ENCODE measurements at places on chromosomes 1 and 21.
A peak's percentile ranks its signal among the peaks of the same experiment; 100 is the strongest.

- DNase-seq = peak; percentile 57
These were observed 11.1 kb upstream of the C1orf174 start for GRCh38 chr1:3910857-3911845.

GRCh38 chr1:32967888-32968568 is 3.4 kb upstream of the RNF19B start:
- no peak for DNase-seq

GRCh38 chr1:110092991-110093390 is 19.3 kb upstream of the UBL4B start:
- DNase-seq = no peak

DNA sequence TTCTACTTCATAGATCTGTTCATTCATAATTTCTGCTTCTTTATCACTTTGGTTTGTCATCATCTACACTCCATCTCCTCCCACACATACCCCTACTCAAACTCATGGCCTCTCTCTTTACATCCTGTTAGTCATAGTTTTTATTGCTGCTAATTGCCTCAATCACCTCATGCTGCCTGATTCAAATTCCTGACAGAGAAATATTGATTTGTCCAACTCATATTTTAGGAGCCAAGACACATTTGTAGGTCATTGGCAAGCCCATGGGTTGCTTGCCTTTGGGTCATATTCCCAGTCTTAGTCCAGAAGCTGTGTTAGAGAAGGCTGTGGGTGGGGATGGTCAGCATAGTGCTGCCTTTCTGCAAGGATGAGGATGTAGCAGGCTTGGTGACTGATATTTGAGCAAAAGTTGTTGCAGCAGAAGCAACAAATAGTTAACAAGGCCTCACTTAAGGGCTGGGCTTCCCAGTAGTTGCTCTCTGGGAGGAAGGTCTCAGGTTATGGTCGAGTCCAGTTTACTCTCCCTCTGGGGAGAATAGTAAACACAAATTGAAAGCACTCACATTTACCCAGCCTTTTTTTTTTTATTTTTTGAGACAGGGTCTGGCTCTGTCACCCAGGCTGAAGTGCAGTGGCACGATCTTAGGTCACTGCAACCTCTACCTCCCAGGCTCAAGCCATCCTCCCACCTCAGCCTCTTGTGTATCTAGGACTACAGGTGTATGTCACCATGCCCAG is 22.4 kb upstream of the EPS15 start:
- no peak for DNase-seq

DNA sequence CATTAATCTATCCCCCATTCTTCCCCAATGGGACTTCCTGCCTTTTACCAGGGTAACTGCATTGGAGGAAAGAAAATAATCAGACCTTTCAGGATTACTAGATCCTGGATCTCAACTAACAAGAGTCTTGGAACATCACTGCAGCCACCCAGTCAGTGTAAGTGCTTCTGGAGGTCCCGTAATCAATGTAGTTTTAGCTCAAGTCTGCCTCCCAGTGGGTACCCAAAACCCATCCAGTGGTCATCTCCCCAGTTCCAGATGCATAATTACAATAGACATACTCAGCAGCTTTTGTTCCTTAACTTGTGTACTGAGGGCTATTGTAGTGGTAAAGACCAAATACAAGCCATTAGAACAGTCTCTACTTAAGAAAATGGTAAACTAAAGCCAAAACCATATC is 319.1 kb downstream of the GPATCH2 start:
- DNase-seq = no peak

DNA sequence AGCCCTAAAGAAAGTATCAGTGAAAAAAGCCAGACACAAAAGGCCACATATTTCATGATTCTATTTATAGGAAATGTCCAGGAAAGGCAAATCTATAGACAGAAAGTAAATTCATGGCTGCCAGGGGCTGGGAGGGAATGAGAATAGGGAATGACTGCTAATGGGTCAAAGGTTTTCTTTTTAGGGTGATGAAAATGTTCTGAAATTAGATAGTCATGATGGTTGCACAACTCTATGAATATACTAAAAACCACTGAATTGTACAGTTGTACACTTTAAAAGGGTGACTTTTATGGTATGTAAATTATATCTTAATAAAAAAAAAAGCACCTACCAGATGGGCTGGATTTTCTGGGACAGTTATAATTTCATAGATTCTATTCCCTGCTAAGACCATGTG is 114.8 kb downstream of the CNIH3 start:
- no peak for DNase-seq

- DNase-seq = no peak
These were observed 89.8 kb downstream of the SLC16A1 start for GRCh38 chr1:112866151-112866550.

DNA sequence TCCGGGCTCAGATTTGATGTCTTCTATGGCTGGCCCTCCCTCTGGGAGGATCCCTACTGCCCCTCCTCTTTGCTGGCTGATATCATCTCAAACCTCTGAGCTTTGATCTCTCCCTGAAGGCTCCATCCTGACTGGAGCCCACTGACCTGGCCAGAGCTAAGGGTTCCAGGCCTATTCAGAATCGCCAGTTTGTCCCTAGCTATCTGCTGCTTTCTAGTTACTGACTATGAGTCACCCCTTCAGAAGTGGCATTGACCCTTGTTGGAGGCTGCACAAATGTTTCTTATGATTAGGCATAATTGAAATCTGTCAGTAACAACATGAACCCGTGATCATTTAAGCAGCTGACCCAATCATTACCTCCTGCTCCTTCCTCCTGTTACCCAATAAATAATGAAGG is 87.1 kb downstream of the ABCA4 start:
- no peak for DNase-seq

GRCh38 chr1:214224611-214225354 is 56.2 kb upstream of the SMYD2 start:
- DNase-seq = no peak

GRCh38 chr21:43957611-43958362 is 54.3 kb upstream of the TRAPPC10 start:
- DNase-seq = no peak

DNA sequence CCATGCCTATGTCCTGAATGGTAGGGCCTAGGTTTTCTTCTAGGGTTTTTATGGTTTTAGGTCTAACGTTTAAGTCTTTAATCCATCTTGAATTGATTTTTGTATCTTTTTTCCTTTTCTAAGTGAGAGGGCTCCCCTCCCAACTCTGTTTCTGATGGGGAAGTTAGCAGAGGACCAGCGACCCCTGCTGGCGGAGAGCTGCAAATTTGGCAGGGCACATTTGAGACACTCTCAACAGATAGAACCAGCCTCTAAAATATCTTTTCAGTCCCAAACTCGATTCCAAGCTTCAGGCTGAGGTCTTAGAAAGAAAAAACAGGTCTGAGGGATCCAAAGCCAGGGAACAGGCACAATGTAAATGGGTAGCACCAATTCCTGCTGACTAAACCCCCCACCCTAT is 32.5 kb downstream of the LRRC3 start:
- peak; percentile 15 for DNase-seq

DNA sequence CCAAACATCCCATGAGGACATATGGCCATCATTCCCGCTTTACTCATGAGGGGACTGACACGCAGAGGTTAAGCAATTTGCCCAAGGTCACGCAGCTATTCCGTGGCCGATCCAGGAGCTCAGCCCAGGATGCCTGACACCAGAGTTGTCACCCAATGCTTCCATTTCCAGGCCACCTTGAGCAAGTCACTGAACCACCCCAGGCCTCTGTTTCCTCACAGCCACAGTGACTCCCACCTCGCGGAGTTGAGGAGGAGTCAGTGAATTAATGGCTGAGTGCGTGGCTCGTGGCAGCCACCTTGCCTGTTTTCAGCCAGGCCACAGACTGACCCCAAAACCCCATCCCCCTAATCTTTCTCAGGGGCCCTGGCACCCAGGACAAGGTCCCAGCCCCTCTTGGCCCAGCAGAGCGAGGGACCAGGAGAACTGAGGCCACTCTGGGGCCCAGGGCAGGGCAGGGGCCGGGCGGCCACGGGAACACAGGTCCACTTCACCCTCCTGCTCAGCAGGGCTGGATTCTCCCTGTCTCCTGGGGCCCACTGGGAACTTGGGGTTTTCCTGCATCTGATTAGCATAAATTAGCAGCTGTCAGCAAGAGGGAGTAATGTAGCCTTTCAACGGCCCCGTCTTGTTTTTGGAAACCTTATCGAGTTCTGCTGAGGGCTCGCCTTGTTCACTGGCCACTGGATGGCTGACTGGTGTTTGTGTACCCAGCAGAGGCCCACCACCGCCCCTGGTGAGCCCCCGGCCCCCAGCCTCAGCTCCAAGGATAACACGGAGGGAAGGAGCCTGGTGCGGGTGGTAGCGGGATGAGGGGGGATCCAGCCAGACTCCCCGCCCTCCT is 19.7 kb upstream of the LAPTM5 start:
- no peak for DNase-seq

DNA sequence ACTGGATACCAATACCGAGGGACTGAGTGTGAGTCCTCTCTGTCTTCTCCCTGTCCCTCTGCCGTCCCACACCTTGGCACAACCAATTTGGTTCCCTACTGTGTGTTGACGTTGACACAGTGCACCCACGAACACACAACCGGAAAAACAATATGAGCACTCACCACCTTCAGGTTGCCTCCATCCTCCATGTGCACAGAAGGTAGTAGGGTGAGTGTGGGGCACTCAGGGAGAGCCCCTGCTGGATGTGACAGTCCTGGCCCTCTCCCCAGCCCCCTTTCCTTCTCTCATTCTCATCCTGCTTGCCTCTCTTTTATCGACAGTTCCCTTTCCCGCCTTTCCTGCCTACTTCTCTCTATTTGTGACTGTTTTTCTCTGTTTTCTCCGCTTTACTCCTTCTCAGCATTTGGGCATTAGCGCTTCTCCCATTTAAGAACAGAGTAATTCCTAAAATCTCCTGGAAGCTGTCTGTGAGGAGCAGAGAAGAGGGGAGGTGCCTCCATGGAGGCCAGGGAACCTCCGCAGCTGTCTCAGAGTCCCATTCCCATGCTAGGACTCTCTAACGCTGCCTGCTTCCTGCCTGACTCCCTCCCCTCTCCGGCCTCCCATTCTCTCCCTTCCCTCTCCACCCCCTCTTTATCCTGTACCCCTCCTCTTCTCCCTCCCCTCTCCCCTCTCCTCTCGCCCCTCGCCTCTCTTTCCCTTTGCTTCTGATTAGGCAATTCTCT is 16.4 kb downstream of the CADM3 start:
- DNase-seq = no peak

DNA sequence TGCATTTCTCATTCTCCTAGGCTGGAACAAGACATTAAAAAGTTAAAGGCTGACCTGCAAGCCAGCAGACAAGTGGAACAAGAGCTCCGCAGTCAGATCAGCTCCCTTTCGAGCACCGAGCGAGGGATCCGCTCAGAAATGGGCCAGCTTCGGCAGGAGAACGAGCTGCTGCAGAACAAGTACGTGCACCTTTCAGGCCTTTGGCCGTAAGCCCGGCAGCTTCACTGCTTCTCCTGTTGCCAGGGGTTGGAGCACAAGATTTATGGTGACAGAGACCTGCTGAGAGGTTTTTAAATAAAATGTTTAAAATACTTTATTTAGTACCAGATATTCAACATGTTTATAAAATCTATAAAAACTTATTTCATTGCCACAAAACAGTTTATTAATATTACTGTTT is 53.4 kb downstream of the MACO1 start:
- no peak for DNase-seq

DNA sequence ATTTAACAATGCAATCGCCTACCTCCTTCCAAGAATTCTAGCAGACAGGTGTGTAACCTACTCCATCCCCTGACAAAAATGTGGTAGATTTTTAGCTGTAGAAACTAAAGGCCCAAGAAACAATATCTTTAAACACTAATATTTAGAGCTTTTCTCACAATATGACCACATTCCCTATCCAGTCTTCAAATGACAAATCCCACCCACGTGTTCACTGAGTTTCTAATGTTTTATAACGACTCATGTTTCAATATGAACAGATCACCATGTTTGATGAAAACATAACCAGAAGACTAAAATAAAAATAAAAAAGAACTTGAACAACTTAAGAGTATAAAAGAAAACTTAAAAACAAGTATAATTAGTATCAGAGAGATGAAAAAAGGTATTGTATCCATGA is 24.6 kb downstream of the RSBN1 start:
- no peak for DNase-seq

- DNase-seq = no peak
These were observed 41.4 kb downstream of the TMCO4 start for GRCh38 chr1:19758227-19758830.

- no peak for DNase-seq
These were observed 1.8 kb downstream of the LAMC1 start for GRCh38 chr1:183025010-183025337.

- no peak for DNase-seq
These were observed 54.8 kb upstream of the SYNC start for GRCh38 chr1:32757213-32757895.

DNA sequence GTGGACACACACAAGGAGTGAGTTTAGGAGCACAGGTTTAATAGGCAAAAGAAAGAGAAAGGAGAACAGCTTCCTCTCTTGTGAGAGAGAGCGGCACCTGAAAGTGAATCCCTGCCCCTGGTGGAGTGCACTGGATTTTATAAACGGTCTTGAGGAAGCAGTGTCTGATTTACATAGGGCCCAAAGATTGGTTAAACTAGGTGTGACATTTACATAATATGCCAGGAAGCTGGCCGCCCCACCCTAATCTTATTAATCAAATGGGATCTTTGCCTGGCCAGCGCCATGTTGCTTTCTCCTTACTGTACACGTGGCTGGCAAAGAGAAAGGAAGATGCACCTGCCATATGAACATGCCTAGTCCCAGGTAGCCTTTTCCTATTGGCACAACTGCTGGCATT is 38.7 kb downstream of the CFH start:
- no peak for DNase-seq

DNA sequence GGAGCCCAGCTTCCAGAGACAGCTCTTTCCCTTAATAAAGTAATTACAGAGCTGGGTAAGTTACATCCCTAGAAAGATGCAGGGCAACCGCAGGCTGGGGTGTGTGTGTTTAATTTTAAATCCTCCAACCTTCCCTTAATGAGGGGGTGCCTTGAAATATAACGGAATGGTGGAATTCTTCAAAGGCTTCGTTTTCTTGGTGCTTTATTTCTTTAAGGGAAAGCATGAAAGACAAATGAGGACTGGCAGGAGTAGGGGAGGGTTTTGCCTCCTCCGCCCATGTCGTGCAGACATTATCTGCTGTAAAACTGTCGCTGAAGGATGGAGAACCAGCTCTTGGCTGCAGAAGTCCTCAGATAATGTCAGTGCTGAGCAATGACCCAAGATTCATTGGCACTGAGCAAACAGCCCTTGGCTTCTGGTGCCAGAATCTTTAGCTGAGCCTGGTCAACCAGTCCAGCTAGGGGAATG is 15.5 kb downstream of the SLC6A17 start:
- DNase-seq = no peak

DNA sequence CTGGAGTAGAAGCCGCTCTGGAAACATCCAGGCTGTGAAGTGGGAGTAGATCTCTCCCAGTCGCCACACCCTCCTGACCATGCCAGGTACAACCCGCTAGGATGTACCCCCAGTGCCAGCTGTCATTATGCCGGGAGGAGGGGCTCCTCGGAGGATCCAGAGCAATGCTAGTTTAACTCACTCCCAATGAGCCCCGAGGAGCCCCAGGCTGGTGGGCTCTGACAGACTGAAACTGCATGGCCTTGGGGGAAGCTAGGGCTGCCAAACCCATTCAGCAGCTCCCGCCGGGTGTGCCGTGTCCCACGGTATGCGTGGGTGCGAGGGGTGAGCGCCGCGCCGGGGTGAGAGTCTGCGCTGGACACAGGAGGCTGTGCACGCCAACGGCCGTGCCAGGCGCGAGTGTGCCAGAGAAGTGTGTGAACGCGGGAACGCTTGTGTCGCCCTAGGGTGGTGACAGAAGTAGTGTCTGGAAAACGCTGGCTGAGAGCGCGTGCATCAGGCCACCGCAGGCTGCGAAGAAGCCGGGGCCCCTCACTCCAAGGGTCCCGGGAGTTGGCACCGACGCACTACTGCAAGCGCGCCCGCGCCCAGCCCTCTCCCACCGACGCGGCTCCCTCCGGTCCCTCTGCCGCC is 177.1 kb upstream of the EDN2 start:
- no peak for DNase-seq

All from stimulated activated CD8-positive, alpha-beta memory T cell treated with anti-CD3 and anti-CD28 coated beads, Interleukin-15, amount 100 ng/mL, for 1 hour (primary cell).